ENCODE measurements at places on chromosomes 16 and 17.

DNA sequence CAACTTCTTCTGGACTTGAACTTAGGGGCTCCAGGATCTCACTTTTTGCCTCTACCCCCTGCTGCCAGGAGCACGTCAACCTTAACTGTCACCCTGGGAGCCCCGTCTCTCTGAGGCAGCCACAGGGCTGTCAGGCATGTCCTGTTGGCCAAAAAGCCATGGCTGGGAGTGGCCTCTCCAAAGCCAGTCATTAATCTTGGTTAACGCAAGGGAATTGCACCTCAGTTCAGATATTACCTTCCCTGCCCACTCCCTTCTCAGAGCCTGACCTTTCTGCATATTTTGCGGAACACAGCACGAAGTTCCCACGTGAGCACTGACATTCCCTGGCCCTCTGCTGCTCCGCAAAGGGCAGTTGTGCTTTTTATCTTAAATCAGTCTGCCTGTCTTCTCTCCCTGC lies 44.2 kb upstream of the CIBAR2 start:
- DNase-seq: no peak

GRCh38 chr16:81558077-81558443 lies 113.5 kb downstream of the CMIP start:
- DNase-seq: no peak

DNA sequence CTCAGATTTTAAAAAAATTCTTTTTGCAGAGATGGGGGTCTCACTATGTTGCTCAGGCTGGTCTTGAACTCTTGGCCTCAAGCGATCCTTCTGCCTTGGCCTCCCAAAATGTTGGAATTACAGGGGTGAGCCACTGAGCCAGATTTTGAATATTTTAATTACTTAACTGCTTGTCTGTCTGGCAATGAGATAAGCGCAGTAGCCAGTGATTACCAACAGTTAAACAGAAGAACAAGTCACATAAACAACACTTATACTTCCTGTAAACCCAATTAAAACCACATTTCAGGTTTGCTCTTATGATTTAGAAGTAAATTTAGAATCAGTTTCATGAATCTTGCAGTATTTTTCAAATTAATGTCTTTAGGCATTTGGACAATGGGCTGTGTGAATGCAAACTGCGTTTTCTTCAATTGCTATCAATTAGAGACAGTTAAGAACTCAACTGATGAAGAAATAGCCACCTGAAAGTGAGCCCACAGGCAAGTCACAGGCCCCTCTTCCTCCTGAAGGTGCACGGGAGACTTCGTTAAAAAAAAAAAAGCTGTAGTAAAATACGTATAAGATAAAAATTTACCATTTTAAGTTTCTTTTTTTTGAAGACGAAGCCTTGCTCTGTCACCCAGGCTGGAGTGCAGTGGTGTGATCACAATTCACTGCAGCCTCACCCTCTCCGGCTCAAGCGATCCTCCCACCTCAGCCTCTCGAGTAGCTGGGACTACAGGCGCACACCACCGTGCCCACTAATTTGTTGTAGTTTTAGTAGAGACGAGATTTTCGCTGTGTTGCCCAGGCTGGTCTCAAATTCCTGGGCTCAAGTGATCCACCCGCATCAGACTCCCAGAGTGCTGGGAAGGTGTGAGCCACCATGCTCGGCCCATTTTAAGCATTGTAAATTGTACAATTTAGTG lies 73.0 kb downstream of the PITPNC1 start:
- DNase-seq: peak; percentile 62

DNA sequence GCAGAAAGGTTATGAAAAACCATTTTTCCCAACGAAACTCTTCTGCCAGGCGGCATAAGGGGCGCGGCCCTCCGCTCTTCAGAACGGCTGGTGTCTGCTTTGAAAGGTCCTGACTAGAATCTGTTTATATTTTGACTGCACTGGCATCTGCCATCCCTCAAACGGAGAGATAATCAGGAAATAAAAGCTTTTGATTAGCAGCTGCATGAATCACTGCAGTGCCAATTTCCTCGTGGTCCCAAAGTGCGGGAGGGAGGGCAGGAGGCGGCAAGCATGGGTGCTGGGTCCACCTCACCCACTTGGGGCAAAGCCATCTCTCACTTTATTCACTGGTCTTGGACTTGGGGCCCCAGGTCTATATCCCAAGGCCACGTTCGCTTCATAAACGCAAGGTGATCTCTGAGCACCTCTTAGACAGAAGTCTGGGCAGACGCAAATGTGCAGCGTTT lies 49.7 kb downstream of the TBC1D16 start:
- no peak for DNase-seq

- DNase-seq: no peak
These were observed 30.6 kb upstream of the MMD start for GRCh38 chr17:55452139-55452790.

DNA sequence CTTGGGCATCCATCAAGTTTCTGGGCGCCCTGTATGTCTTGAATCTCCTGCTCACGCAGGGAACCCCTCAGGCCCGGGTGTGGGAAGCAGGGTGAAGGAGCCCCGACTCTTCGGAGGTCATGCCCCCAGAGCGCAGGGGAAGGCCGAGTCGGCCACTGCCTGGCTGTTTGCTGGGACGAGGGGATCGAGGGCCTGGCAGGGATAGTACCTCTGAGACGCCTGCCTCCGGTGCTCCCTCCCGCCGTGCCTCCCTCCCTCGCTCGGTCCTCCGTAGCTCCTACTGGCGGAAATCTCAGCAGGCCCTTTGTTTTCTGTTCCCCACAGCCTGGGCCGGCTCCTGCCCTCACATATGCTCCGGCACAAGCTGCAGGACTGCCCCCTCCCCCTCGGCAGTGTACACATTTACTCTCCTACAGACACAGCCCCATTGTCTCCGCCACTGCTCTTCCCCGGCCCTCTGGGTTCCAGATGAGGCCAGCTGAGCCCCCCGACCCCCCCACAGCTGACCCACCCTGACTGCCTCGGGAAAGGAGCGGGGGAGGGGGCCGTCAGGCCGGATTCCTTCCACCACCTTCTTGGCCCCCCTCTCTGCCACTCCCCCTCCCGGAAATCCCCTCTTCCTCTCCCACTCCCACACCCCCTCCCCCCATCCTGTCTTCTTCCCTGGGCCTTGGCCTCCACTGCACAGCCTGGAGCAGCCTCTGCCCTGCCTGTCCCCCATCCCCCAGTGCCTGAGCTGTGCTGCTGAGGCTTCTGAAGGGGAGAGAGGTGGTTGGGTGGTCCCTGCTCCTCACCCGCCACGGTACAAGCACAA lies 1.4 kb downstream of the TRAF4 start:
- peak; percentile 46 for DNase-seq

GRCh38 chr17:50476545-50477315 lies 1.9 kb upstream of the RSAD1 start:
- no peak for DNase-seq

GRCh38 chr17:80732268-80732667 lies 187.6 kb downstream of the RPTOR start:
- no peak for DNase-seq

- DNase-seq: no peak
These were observed 50.2 kb downstream of the PDPK1 start for GRCh38 chr16:2587891-2588565.

Data from CD4-positive, alpha-beta T cell treated with Interleukin-4 for 1 hour (primary cell).